ENCODE measurements at places on chromosomes 7 and 10. TPM values are rescaled to one million over a fixed set of nuclear protein-coding genes. Genes with fewer than 3 reads are reported as not detected.

Gene UPP1
- total RNA-seq = 13.2 TPM

Gene HOGA1
- total RNA-seq = 0.85 TPM

Gene TRIM50
- not detected for total RNA-seq

Gene SPDYE2B
- total RNA-seq = not detected

Gene PDSS1
- 6.1 TPM for total RNA-seq

Gene LRRC61
- total RNA-seq = 18.0 TPM

Gene IFT22
- total RNA-seq = 15.8 TPM

Gene H2BK1
- not detected for total RNA-seq

Gene HEPACAM2
- total RNA-seq = not detected

Gene PRSS2
- total RNA-seq = not detected

Gene CDHR3
- 0.51 TPM for total RNA-seq

Gene GPR158
- not detected for total RNA-seq

Gene GJD4
- not detected for total RNA-seq

Gene FAM131B
- 0.51 TPM for total RNA-seq

Gene CNPY1
- not detected for total RNA-seq

Gene KCNH2
- under 0.01 TPM for total RNA-seq

Gene HTR7
- total RNA-seq = not detected

Gene KLF14
- total RNA-seq = not detected

Gene AKR1E2
- total RNA-seq = 9.6 TPM

Gene URGCP
- 27.5 TPM for total RNA-seq

Gene EGR2
- total RNA-seq = 0.37 TPM

Gene LIPK
- not detected for total RNA-seq

Gene TAS2R3
- total RNA-seq = 0.74 TPM

Gene CARD11
- 1.1 TPM for total RNA-seq

Gene SEC24C
- total RNA-seq = 93.3 TPM

Gene CCDC3
- 1.4 TPM for total RNA-seq

Gene DENND2A
- total RNA-seq = 1.0 TPM

Gene CYP2C19
- not detected for total RNA-seq

Gene IQUB
- 0.34 TPM for total RNA-seq

Gene NME8
- not detected for total RNA-seq

Gene IL6
- 1.0 TPM for total RNA-seq

Gene SSC4D
- 0.98 TPM for total RNA-seq

Gene GPER1
- total RNA-seq = 2.0 TPM

Gene WIPF3
- 0.17 TPM for total RNA-seq

Gene ELOVL3
- not detected for total RNA-seq

Gene GATA3
- total RNA-seq = 0.05 TPM

Gene INSYN2A
- not detected for total RNA-seq

Gene DPP6
- not detected for total RNA-seq

Gene LDB3
- total RNA-seq = not detected

Gene SFTPD
- not detected for total RNA-seq

Gene GPR146
- total RNA-seq = 69.9 TPM

Gene LIPA
- 101 TPM for total RNA-seq

Gene DNAH11
- 0.34 TPM for total RNA-seq

Gene TMEM213
- total RNA-seq = not detected

Gene HTRA1
- total RNA-seq = 54.7 TPM

Gene PTF1A
- total RNA-seq = not detected

Gene GLI3
- total RNA-seq = 1.0 TPM

Gene PPP3CB
- 12.6 TPM for total RNA-seq

Gene CALHM3
- total RNA-seq = not detected

Gene SLC16A9
- total RNA-seq = 0.05 TPM

Gene LIPF
- total RNA-seq = not detected

Gene FEZF1
- total RNA-seq = not detected

Gene C10orf62
- total RNA-seq = 0.34 TPM

Gene PNLIPRP3
- total RNA-seq = not detected
